Camera-type eye (tissue), 1 donor: ENCODE measurements at places on chromosomes 7 and 10. TPM values are rescaled to one million over a fixed set of nuclear protein-coding genes. Genes with fewer than 3 reads are reported as not detected.

Gene NME8
- total RNA-seq: not detected

Gene RABGEF1
- total RNA-seq: 45.5 TPM

Gene EPHA1
- total RNA-seq: 2.1 TPM

Gene SPDYE1
- total RNA-seq: not detected

Gene RAB19
- total RNA-seq: 0.93 TPM

Gene ANKRD30A
- not detected for total RNA-seq

Gene SLC18A2
- 7.0 TPM for total RNA-seq

Gene FOXI2
- not detected for total RNA-seq

Gene WNT2
- total RNA-seq: 2.6 TPM

Gene TFR2
- 6.2 TPM for total RNA-seq

Gene ACTL6B
- 14.7 TPM for total RNA-seq

Gene NUPR2
- total RNA-seq: not detected

Gene MCMBP
- 62.0 TPM for total RNA-seq

Gene CDH23
- 75.4 TPM for total RNA-seq

Gene ATOH7
- total RNA-seq: 11.4 TPM

Gene AASS
- 53.1 TPM for total RNA-seq

Gene DLG5
- total RNA-seq: 45.0 TPM

Gene ASIC3
- 4.4 TPM for total RNA-seq

Gene C10orf90
- total RNA-seq: 1.5 TPM

Gene GJD4
- total RNA-seq: not detected

Gene PRKRIP1
- total RNA-seq: 51.7 TPM

Gene TET1
- total RNA-seq: 55.9 TPM

Gene HMX2
- total RNA-seq: not detected
